Amygdala (tissue), 56 donors: ENCODE measurements at places on chromosomes 3 and 15.

GRCh38 chr3:43786102-43786501 is 95.4 kb downstream of the ABHD5 start:
- no peak for DNase-seq

- no peak for DNase-seq
These were observed 10.7 kb downstream of the ZXDC start for GRCh38 chr3:126464997-126465396.

DNA sequence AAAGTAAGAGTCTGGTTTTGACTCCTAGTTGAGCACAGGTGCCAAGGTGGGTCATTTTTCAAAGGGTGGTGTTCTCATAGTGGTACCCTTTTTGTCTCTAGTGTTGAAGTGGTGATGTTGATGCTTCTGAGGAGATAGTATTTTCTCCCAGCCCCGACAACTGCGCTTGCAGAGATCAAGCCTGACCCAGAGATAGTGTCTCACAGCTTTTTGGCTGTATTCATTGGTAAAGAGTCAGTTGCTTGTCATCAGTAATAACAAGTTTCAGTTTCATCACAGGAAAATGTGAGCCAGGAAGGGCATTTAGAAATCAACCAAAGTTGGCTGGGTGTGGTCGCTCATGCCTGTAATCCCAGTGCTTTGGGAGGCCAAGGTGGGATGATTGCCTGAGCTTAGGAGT is 139.3 kb downstream of the NFKBIZ start:
- no peak for DNase-seq

DNA sequence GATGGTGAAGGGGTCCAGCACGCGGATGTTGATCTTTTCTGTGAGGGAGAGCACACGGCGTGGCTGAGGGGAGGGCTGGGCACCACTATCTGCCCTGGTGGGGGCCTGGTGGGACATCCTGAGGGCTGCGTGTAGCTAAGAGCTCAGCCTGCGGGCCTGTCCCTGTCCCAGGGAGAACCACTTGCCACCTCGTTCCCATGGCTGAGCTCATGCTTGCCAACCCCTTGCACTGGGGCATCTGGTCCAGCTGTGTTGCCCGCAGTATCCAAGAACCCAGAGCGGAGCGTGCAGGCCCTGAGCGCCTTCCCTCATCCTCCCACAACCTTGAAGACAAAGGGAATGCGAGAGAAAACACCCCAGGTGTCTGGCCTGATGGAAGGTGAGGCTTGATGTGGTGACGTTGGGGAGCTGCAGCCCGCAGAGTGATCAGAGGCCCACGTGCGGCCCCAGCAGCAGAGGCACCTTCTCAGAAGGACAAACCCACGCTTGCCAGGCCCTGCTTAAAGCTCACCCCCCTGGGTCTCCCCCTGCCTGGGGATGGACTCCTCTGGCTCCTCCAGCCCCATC is 28.9 kb downstream of the TKT start:
- DNase-seq = no peak

DNA sequence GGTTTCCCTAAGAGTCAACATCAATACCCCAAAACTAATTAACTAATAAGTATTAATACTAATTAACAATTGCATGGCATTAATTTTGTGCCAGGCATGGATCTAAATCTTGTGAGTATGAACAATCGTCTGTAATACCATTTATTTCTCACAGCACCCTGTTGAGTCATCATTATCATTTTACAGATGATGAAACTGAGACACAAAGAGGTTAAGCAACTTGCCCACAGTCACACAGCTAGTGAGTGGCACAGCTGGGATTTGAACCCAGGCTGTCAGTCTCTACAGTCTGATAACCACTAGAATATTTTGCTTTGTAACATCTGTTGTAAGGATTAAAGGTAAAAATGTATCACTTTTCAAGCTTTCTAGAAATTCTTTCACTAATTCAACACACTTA is 423.4 kb upstream of the WNT5A start:
- no peak for DNase-seq

DNA sequence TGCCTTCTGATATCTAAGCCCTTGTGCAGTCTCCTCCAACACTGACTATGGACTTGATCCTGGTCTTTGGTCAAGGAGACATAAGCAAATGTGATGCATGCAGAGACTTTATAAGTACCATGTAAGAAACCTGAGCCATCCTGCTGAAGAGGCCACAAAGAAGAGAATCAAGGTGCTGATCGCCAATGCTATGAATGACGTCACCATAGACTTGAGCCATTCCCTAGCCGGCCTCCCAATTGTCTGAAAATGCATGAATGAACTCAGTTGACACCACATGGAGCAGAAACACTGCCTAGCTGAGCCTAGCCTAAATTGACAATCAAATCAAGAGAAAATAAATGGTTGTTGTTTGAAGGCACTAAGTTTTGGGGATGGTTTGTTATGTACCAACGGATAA is 51.9 kb downstream of the CERS3 start:
- DNase-seq = no peak

DNA sequence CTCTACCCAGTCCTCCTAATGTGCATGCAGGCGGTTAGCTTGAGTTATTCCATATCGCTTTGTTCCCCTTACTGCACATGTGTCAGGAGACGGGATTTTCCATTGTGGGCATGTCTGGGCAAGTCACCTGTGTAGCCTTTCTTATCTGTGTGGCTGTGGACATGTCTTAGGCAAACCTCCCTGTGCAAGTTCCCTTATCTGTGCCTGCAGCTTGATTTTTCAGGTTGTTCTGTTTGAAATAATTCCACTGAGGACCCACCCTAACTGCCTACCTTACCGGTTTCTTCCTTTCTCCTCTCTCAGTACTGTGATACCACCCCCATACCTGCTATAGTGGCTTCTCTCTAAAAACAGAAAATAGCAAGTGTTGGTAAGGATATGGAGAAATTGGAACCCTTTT is 113.6 kb downstream of the NEO1 start:
- DNase-seq = no peak

DNA sequence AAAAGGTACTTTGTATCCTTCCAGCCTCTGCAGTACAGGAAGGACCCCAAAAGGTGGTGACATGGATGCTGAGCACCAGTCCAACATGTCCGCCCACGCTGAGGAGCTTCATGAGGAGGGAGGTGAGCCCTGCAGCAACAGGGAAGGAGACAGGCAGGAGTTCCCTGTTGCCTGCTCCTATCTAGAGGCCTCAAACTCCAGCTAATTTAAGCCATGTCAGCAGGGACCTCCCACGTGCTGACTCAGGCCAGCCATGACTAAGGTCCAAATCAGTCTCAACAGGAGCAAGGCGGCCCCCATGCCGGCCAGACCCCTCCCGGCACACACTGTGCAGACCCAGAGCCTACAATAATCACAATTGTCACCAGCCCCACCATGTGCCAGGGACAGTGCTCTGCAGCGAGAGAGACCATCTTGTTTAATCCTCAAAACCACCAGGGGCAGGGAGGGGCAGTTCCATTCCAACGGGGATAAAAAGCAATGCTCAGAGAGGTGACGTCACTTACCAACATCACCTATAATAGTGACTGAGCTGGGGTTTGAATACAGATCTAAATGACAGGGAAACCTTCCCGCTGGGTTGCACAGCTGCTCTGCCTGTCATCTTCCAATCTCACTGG is 54.5 kb upstream of the GATA2 start:
- no peak for DNase-seq

DNA sequence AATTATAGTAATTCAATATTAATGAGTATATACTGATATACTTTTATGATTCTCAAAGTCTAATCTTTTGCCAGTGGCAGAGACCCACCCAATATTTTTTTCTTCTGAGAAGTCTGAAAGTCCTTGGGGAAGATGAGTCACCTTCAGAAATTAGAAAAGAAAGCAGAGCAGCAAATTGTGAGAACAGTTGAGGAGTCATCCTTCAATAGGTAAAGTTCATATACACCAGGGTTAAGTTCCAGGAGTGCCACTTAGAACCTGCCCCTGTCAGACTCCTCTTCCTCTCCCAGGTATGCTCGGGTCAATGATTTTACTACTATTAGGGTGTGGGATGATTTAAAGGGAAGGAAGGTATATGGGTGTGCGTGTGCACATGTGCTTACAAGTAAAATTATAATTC is 7.1 kb downstream of the CLRN1 start:
- DNase-seq = no peak

DNA sequence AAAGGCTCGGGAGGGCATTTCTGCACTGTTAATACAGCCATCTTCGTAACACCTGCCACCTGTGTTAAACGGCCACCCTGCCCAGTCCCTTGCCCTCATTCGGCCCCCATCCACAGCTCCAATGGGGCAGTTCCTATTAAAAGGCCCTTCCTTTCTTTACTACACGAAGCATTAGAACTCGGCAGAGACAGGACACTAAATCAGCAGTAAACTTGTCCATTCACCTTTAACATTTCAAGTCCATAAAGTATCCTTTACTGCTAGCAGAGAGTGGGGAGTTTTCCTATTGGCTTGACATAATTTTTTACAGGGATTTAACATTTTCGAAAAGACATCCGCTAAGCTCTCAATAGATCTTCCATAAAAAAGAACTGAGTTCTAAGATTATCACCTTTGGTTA is 76.3 kb downstream of the LRRN1 start:
- no peak for DNase-seq

DNA sequence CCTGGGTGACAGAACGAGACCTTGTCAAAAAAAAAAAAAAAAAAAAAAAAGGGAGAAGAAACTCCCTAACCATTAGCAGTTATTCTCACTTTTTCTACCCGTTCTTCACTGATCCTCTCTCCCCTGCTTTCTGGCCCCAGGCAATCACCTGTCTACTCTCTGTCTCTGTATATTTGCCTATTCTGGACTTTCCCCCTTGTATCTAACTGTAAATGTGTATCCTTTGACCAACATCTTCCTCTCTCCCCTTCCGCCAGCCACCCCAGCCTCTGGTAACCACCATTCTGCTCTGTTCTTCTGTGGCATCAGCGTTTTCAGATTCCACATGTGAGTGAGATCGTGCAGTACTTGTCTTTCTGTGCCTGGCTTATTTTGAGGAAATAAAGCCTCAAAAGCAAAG is 6.9 kb downstream of the CYFIP1 start:
- DNase-seq = no peak

- no peak for DNase-seq
These were observed 71.5 kb downstream of the LRRC28 start for GRCh38 chr15:99322643-99323405.

GRCh38 chr3:149376718-149377407 is 586 bp downstream of the TM4SF1 start:
- no peak for DNase-seq

GRCh38 chr15:63414474-63415120 is 33.0 kb upstream of the CA12 start:
- DNase-seq = no peak

DNA sequence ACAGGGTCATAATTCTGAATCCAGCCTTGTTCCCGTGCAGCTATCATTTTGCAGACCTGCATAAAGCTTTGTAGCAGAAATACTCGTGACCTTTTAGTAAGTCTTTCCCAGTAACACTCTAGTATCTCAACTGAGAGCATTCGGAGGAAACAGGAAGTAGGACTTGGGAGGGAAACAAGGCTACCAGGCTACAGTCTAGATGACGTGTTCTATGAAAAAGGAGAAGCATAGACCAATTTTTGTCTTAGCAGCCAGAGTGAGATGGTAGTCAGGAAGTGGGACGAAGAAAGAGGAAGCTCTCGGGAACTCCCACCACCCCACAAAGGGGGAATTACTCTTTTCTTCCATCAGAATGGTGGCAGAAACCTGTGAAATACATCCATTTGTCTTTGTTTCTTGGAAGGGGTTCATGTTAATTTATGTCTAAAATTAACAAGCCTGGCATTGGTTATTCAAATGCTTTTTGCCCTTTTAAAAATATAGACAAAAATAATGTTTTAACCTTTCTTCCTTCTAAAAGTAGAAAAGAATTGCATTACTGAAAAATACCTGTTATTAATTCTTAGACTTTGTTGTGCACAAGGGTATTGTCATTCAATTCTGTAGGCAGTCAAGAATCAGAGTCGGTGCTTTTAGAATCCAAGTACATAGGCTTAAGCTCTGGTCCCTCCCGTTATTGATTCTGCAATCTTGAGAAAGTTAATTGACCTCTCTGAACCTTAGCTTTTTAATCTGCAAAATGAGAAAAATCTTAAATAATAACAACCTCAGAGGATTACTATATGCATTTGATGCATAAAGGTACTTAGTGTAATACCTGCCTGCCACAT is 1.6 kb upstream of the SUCNR1 start:
- DNase-seq = no peak

DNA sequence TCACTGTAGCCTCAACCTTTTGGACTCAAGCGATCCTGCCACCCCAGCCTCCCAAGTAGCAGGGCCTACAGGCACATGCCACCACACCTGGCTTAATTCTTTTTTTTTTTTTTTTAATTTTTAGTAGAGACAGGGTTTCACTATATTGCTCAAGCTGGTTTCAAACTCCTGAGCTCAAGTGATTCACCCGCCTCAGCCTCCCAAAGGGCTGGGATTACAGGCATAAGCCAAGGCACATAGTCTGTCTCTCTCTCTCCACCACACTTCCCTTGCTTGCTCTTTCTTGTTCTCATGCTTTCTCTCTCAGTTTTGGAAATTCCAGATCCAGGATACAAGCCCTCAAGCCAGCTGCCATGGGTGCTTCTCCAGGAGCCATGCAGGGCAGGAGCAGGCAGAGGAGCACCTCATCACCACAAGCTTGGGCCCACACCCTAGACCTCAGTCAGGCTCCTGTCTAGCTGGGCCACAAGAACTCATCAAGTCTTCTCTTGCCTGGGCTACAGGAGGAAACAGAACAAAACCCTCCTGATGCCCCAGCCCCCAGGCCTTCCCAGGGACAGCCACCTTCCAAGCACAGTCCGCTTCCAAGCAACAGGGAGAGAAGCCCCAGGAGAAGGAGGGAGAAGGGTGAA is 145.3 kb upstream of the LPP start:
- DNase-seq = no peak

- no peak for DNase-seq
These were observed 171.6 kb upstream of the PDZRN3 start for GRCh38 chr3:73796382-73796781.

GRCh38 chr3:136817448-136817847 is 1.5 kb upstream of the SLC35G2 start:
- no peak for DNase-seq

GRCh38 chr3:4928277-4928789 is 50.9 kb upstream of the BHLHE40 start:
- DNase-seq = no peak

DNA sequence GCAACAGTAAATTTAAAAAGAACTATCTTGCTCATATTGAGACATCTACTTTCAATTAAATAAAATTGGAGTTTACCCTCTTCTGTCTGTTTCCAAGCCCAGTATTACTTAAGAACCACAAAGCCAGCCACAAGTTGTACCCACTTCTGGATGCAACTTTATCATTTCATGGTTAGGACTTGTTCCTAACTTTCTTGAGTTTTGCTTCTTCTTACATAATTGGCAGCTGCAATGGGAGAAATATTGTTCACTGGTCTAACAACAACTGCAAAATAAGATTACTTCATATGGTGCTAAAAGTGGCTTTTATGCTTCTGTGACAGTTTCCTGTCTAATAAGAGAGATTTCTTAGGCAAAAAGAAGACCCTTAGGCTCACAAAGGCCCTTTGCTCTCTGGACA is 240.6 kb downstream of the OTOL1 start:
- DNase-seq = no peak

DNA sequence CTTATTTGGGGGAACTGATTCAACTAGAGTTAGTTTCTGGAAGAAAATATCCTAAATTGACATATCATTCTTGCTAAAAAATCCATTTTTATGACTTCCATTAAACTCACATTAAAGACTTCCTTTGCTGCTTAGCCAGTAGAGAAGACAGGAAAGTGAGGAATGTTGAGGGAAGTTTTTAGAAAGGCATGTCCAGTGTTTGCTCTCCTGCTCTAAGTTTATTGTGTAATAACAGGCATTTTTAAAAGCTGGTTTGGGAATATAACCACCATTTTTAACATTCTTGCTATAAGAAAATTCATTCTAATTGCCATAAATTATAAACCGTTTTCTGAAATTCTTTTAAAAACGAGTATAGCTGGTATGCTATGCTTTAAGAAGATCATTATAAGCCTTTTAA is 428.0 kb downstream of the RAP2B start:
- DNase-seq = no peak
